ENCODE measurements at places on chromosomes 7 and 10. TPM values are rescaled to one million over a fixed set of nuclear protein-coding genes. Genes with fewer than 3 reads are reported as not detected.

GRCh38 chr7:86653919-86654659, 10.4 kb downstream of the GRM3 start:
- no peak for DNase-seq

DNA sequence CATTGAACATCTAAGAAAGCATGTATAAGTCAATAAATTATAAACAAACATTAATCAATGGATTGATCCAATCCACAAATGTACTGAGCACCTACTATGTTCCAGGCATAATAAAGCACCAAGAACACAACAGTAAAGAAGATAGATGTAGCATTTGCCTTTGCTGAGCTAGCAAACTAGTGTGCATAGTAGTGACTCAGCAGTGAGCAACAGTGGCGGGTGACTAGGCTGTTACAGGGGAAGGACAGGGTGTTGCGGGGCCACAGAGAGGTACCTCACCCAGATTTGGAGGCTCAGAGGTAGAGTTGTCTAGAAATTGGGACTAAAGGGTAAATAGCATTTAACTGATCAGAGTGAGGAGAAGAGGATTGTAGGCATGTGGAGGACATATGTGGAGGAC, 83.6 kb downstream of the NXPH1 start:
- no peak for DNase-seq

GRCh38 chr7:21851559-21851967, 94.1 kb downstream of the CDCA7L start:
- DNase-seq: no peak

GRCh38 chr10:89482256-89482655, 53.1 kb downstream of the SLC16A12 start:
- DNase-seq: no peak

Gene PRSS37
- total RNA-seq: not detected

Gene RADIL
- total RNA-seq: 2.4 TPM

Gene GARIN1A
- 2.6 TPM for total RNA-seq

Gene GRID1
- total RNA-seq: 6.3 TPM

Data from mucosa of gallbladder (tissue), 1 donor.